ENCODE measurements at places on chromosomes 6 and 20.

DNA sequence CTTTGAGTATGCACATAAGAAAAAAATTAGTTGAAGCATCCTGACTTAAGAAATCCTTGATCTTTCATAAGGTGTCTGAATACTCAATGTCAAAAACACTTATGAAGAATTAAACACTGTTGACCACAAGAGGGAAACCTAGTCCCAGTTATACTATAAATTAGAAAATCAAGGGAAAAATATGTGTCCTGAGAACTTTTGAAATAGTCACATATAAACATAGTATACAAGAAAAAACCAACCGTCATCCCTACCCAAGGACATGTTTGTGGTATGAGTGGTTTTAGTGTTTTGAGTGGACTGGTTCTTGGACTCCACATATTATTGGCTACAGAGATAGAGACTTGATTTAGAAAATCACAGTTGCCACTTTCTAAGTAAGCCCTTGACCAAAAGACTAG lies 7.6 kb upstream of the HLA-DRA start:
- DNase-seq = peak; percentile 22

GRCh38 chr6:86730216-86730615 lies 207.1 kb upstream of the HTR1E start:
- no peak for DNase-seq

GRCh38 chr6:158284876-158285655 lies 27.2 kb upstream of the TULP4 start:
- DNase-seq = peak; percentile 39

- no peak for DNase-seq
These were observed 64.2 kb upstream of the LTV1 start for GRCh38 chr6:143778926-143779325.

GRCh38 chr6:42751055-42751454 lies 5.2 kb upstream of the TBCC start:
- DNase-seq = no peak

GRCh38 chr20:54058420-54059139 lies 11.8 kb downstream of the BCAS1 start:
- DNase-seq = no peak

DNA sequence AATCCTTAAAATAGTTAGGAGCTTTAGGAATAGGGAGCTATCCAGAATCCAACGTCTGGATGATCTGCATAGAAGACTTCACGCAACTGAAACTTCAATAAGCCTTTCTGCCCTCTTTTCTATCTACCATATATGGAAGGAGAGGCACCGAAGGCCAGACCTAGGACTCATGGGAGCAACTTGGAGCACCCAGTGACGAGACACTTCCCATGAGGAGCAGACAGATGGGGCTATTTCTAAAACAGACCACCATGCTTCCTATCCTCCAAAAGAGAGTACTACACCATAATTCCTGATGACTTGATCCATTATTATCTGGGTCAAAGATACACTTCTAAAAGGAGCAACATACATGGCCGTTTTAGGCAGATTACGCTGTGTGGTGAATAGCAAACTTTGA lies 6.0 kb downstream of the RPP40 start:
- DNase-seq = no peak

DNA sequence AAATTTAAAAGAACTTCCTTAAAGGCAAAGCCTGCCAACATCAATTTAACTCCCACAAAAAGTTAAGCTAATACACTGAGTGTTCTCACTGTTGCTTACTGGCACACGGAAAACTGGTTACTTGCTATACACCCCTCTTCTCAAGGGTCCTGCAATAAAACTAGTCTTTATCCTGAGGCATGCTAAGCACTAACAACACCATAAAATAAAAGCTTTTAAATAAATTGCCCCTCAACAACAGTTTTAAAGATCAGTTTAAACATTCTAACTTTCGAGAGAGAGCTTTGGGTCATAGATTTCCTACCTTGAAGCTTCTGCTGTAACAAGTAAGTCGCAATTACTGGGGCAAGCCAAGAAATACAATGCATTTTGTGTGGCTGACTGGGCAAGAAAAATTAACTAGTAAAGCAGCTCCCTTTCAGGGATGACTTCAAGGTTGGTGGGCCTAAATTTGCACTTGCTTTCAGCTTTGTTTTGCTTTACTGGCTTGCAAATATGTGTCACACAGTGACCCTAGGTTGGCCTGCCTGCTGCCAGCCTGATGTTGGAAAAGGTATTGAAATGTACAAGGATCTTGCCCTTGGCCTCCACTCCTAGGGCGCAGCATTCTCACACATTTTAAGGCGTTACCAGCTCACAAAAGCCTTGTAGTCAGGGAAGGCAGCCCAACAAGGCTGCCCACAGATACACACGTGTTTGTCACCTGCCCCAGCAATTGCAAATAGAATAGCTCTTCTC lies 4.0 kb upstream of the HEY2 start:
- DNase-seq = no peak

DNA sequence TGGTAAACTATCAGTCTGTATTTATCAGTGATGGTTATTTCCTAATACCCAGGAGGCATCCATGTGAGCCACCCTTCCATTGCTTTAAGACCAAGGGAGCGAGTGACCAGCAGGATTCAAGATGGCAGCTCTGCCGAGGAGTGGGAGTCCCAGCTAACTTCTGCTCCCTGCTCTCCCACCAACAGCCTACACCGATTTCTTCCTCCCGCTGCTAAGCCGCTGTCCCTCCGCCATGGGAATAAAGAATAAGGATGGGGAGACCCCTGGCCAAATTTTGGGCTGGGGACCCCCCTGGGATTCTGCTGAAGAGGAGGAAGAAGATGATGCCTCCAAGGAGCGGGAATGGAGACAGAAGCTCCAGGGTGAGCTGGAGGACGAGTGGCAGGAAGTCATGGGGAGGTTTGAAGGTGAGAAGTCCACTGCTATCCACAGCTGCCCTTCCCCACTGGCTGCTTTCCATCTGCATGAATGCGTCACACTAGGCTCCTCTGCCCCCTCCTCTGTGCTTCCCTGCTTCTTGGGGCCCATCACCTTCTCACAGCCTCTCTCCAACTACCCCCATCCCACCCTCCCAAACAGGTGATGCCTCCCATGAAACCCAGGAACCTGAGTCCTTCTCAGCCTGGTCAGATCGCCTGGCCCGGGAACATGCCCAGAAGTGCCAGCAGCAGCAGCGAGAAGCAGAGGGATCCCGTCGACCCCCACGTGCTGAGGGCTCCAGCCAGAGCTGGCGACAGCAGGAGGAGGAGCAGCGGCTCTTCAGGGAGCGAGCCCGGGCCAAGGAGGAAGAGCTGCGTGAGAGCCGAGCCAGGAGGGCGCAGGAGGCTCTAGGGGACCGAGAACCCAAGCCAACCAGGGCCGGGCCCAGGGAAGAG lies 10.3 kb downstream of the NFKBIL1 start:
- DNase-seq = no peak

Data from AG10803 (cell line).